ENCODE measurements at places on chromosomes 5 and 9.

DNA sequence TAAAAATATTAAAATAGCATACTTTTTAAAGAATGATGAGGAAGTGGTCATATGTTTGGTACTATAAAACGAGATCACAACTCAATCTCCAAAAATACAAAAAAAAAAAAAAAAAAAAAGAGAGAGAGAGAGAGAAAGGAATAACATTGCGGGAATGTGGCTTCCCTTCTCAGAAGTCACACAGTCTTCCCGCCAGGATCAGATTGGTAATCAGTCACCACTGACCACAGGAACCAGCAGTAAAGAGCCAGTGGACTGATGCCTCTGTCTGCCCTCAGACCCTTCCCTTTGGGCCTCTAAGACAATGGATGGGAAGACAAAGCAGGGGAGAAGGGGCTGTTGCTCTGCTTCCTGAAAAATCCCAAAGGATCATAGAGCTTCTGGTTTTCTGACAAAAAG lies 104.9 kb downstream of the KLHL3 start:
- no peak for DNase-seq

DNA sequence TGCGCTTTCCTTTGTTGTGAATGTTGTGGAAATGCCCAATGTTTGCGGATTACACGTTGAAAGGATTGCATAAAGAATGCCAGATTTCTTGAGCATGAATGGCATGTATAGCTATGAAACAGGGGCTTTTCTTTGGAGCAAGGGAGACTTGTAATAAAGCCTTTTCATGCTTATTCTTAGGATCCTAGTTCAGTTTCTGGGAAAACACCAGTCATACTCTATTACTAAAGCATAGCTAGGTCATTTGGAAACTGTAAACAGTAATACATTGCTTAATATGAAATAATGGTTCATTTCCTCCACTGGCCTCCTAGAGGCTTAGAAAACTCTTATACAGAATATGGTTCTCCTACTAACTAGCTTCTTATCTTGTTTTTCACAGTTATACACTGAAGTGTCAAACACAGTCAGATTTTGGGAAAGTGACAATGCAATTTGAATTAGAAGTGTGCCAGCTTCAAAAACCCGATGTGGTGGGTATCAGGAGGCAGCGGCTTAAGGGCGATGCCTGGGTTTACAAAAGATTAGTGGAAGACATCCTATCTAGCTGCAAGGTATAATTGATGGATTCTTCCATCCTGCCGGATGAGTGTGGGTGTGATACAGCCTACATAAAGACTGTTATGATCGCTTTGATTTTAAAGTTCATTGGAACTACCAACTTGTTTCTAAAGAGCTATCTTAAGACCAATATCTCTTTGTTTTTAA lies 104.2 kb downstream of the MELK start:
- no peak for DNase-seq

- no peak for DNase-seq
Measured at GRCh38 chr5:110063640-110064602, 374.2 kb downstream of the MAN2A1 start.

- DNase-seq: no peak
Measured at GRCh38 chr9:101427957-101428655, 7.5 kb downstream of the ALDOB start.

DNA sequence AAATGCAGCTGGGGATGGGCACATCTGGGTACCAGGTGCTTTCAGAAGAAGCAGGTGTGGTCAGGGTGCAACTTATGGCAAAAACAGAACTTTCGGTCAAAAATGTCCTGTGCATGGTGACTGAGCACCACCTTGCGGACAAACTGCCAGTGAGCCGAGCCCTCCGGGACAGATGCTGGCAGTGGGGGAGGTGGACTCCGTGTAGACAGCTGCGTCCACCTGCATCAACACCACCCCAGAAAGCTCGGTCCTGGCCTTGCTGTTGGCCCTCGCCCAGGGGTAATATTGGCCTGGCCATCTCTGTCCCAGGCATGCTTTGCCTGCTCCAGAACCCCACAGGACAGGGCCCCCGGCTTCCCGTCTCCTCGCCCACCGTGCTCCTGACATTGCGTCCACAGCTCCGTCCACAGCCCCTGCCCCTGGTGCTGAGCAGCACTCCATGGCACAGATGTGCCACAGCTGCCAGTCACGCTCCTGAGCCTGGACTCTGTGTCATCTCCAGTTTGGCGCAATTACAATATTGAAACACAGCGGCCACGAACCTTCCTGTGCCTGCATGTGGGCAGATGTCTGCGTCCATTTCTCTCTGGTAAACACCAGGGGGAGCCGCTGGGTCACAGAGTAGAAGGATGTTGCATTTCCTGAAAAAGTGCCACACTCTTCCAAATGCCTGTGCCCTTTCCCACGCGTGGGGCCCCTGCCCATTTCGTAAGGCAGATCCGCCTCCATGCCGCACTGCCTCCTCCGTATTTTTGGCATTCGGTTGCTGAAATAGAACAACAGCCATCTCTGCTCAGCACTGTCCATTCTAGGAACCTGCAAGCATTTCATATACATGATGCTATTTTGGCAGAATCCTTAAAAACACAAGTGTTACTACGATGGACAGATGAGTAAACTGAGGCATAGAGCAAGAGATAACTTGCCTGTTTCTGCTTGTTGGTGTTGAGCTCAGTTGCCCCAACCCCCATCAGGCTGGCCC lies 33.4 kb upstream of the SLC6A19 start:
- DNase-seq: peak; percentile 51

DNA sequence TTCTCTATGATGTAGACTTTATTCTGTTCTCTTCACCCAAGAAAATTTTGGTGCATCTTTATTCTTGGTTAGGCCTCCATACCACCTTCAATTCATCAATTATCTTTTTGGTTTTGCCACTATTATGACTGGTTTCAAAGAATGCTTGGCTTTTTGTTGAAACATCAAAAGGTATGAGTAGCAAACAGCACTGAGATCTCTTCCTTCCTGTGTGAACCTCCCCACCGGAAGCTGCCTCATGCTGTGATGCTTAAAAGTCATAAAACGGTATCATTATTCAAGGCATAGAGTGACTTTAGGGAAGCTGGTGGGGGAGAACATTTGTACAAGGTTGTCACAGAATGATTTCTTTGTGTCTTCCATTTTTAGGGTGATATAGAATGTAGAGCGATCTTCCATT lies 70.6 kb downstream of the IQGAP2 start:
- peak; percentile 56 for DNase-seq

GRCh38 chr5:72451741-72452505 lies 55.3 kb downstream of the ZNF366 start:
- DNase-seq: no peak

DNA sequence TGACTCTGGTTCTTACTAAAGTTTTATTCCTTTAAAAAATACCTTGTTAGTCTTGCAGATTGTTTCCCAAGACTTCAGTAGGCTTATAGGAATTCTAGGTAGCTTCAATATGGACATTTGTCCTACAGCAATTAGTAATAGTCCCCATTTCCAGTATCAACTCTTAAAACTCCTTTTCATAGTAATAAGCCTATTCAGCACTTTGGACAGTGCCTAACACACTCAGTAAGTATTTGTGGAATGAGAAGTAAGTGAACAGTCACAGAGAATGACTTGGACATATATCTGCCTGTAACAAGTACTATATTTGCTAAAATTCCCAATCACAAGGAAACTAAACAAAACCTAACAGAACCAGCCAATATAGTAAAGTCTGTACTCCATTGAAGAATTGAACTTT lies 1291.8 kb upstream of the DMAC1 start:
- DNase-seq: no peak

Measured in stimulated activated CD4-positive, alpha-beta T cell treated with anti-CD3 and anti-CD28 coated beads, TNF-alpha, amount 100 ng/mL, for 24 hours (primary cell).